Small intestine (tissue), 16 donors: ENCODE measurements at places on chromosomes 4 and X. TPM values are rescaled to one million over a fixed set of nuclear protein-coding genes. Genes with fewer than 3 reads are reported as not detected.

- no peak overlapping the region for H3K27ac ChIP-seq
- H3K27me3 ChIP-seq: no peaks in the 10 kb centered on the region
- H3K4me1 ChIP-seq: no peaks in the 10 kb centered on the region
- DNase-seq: no peak
Measured at GRCh38 chrX:101491943-101492342, 6.7 kb downstream of the ARMCX4 start.

- peaks cover 3% of the 10 kb centered on the region for H3K4me1 ChIP-seq
- no peak overlapping the region for H3K27ac ChIP-seq
- no peak overlapping the region for H3K4me3 ChIP-seq
- no peaks in the 10 kb centered on the region for H3K27me3 ChIP-seq
Measured at GRCh38 chr4:128354205-128354821, 66.7 kb upstream of the PGRMC2 start.

GRCh38 chrX:151019856-151020255 lies 36.7 kb downstream of the HMGB3 start:
- H3K27ac ChIP-seq: no peak overlapping the region
- H3K27me3 ChIP-seq: no peaks in the 10 kb centered on the region
- H3K36me3 ChIP-seq: no peaks in the 10 kb centered on the region
- DNase-seq: no peak

GRCh38 chr4:31075969-31076368 lies 355.8 kb downstream of the PCDH7 start:
- H3K36me3 ChIP-seq: no peaks in the 10 kb centered on the region
- no peak overlapping the region for H3K4me3 ChIP-seq
- no peak overlapping the region for H3K27ac ChIP-seq

PLP1 gene
- not detected for polyA plus RNA-seq

DNA sequence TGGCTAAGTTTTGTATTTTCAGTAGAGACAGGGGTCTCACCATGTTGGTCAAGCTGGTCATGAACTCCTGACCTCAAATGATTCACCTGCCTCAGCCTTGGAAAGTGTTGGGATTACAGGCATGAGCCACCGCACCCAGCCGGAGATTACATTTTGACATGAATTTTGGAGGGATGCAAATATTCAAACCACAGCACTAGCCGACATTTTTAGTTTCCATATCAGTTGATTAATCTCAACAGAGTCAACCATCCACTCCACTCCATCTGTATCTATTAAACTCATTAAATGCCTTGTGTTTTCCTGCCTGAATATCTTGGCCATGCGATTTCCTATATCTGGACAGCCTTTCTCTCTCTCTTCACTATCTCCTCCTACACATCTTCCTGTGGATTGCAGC lies 64.1 kb upstream of the PDGFRA start:
- H3K4me3 ChIP-seq: no peak overlapping the region
- H3K27ac ChIP-seq: no peak overlapping the region
- H3K36me3 ChIP-seq: no peaks in the 10 kb centered on the region

SSX3 gene
- polyA plus RNA-seq: not detected

DNA sequence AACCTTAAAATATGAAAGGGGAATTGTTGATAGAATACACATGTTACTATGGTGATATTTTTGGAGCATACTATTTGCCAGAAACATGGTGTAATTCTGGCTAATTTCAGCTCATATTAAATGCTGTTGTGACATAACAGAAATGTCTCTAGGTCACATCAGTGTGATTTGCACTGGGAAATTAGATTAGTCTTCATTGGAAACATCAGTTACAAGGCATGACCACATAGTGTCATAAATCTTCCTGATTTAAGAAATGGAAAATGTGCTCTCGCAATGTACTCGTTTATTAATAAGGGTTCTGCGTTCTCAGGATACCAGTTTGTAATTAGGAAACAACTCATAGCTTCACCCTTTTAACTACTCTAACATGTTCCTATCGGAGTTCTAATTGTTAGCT lies 72.9 kb upstream of the GYPA start:
- H3K4me1 ChIP-seq: no peaks in the 10 kb centered on the region
- DNase-seq: no peak
- no peak overlapping the region for H3K4me3 ChIP-seq
- no peaks in the 10 kb centered on the region for H3K36me3 ChIP-seq

STAP1 gene
- polyA plus RNA-seq: 0.56 TPM

GRCh38 chrX:43899878-43900815 lies 17.9 kb upstream of the MAOB start:
- DNase-seq: no peak
- no peaks in the 10 kb centered on the region for H3K27me3 ChIP-seq
- H3K36me3 ChIP-seq: no peaks in the 10 kb centered on the region
- no peaks in the 10 kb centered on the region for H3K4me1 ChIP-seq
- H3K4me3 ChIP-seq: no peak overlapping the region

PNMA6A gene
- polyA plus RNA-seq: 1.8 TPM

F9 gene
- not detected for polyA plus RNA-seq

- H3K27ac ChIP-seq: peak overlapping the region; percentile 16
- no peak overlapping the region for H3K4me3 ChIP-seq
- H3K4me1 ChIP-seq: peaks cover 11% of the 10 kb centered on the region
- peak; percentile 40 for DNase-seq
Measured at GRCh38 chr4:38177641-38178391, 217.6 kb downstream of the PTTG2 start.

GRCh38 chr4:17788956-17789355 lies 7.5 kb upstream of the FAM184B start:
- H3K36me3 ChIP-seq: peaks cover 6% of the 10 kb centered on the region
- no peak overlapping the region for H3K27ac ChIP-seq
- H3K27me3 ChIP-seq: no peaks in the 10 kb centered on the region
- no peak for DNase-seq
